Panc1 (cell line): ENCODE measurements at places on chromosomes 1 and 21.

DNA sequence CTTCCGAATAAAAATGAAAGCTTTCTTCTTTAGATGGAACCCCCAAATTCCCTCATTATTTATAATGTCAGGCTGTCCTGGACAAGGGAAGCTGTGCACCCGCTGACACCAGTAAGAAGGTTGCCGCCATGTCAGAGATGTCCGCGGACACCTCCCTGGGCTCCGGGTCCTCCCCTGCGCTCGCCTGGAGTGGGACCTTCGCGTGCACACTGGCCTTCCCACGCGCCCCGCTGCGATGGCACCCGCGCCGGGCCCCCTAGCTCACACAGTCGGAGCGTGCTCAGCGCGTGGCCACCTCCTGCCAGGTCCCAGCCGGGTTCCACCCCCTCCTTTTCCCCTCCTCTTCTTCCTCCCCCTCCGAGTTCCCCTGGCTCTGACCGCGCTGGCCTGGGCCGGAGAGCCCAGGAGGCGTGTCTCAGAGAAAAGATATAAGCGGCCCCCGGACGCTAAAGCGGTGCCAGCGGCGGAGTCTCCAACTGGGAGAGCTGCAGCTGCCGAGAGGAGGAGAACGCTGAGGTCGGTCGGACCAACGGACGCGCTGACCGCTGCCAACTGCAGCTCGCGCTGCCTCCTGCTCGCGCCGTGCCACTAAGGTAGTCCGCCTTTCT, at the start of gene G0S2:
TSS of gene G0S2 (plus strand) at position 456 of the 608 bp plus-strand sequence. CDS start 273 bp downstream, outside the sequence.
- DNase-seq, result no peak

- DNase-seq, result no peak
Measured at GRCh38 chr1:26832249-26832960, 5.9 kb downstream of the ZDHHC18 start.

DNA sequence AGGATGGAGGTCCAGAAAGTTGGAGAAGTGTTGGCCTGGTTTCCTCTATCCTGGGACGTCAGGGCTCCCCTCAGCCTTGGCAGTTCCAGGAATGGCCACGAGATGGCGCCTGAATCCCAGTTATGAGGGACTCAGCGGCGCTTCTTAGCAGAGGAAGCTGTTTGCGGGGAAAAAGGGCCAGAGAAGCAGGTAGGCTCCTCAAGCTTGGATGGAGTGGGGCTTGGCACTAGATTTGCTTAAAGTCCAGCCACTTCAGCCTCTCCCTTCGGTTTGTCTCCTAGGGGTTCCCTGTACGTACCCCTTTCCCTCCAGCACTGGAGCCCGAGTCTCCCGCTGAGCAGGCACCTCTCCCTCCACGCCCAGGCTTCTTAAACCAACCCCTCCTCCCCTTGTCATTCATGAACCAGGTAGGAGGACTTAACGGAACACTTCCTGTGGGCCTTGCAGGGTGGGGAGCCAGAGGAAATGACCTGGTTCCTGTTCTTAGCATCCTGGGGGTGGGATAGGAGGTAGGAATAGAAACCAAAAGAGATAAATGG, 32.0 kb upstream of the TENT5B start:
- DNase-seq, result peak; percentile 74

DNA sequence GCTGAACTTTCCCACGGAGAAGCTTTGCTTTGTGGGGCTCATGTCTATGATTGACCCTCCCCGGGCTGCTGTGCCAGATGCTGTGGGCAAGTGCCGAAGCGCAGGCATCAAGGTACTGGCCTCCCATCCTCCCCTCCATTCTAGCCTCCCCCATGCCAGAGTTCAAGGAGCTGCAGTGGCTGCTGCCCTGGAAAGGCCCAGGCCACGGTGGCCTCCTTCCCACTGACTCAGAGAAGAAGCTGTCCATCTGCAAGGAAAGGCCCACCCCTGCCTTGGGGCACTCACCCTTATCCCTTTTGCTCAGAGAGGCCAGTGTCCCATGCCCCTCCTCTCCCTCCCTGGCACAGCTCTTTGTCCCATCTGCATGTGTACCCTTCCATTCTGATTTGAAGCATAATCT, 14.9 kb downstream of the ATP1A2 start:
- DNase-seq, result no peak

- DNase-seq, result no peak
Measured at GRCh38 chr21:36070999-36071398, 1.2 kb downstream of the CBR1 start.

GRCh38 chr1:95021805-95022643, 50.7 kb downstream of the ALG14 start:
- DNase-seq, result no peak

- no peak for DNase-seq
Measured at GRCh38 chr21:17925899-17926298, 106.7 kb upstream of the C21orf91 start.

DNA sequence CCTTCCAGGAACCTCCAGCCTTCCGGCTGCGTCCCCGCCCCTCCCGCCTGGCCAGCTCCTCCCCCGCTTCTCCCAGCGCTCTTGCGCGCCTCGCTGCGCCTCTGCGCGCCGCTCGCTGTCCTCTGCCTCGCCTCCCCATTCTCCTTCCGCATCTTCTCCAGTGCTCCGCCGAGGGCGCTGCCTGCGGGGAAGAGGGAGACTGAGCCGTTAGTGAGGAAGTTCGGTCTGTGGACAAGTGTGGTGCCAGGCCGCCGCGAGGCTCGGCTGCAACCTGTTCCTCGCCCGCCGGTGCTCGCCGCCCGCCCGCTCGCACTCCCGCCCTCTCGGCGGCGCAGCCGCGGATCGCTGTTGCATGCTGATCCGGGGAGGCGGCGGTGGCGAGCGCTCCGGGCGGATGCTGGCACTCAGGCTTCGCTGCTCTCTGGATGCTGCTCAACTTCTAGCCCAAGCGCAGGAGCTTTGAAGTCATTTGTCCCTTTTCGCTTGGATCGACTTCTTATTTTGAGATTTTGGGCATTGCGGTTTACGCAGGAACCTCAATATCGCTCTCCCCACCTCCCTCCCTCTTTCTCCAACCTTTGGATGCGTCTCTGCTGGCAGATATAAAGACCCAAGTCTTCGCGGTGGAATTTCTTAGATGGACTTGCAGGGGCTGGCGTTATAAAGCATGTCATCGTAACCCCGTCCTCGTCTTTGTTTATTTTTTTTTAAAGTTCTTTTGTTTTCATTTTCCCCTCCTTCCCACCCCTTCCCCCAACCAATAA, 614 bp upstream of the CACNA1E start:
- DNase-seq, result no peak

DNA sequence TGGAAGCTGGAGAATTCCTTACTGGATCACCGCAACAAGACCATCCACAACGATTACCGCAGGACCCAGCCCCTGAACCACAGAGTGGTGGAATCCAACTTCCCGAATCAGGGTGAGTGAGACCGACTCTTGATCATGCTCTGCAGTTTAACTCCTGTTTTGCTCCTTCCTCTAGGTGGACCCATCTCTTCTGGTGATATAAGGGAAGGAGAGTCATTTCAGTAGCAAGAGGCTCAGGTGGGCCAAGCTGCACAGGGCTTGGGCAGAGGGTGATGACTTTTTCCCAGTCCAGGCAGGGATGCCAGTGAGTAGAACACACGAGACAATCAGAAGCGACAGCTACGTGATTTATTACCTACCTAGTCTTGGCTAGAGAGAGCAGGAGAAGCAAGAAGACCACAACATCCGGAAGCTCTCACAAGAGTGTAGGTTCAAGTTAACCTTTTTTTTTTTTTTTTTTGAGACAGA, 25.2 kb downstream of the CA6 start:
- DNase-seq, result no peak

DNA sequence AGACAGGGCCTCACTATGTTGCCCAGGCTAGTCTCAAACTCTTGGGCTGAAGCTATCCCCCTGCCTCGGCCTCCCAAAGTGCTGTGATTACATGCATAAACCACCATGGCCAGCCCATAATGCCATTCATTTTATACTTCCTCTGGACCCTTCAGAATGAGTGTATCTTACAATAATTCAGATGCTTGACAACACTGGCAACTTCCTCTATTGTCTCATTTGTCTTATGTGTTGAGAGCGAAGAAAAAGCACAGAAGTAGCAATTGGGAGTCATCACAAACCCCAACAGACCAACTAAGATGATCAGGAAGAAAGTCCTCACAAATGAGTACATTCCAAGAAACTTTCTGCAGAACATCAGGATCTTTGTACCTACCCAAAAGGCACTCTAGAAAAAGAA, 191.9 kb downstream of the RERE start:
- no peak for DNase-seq

DNA sequence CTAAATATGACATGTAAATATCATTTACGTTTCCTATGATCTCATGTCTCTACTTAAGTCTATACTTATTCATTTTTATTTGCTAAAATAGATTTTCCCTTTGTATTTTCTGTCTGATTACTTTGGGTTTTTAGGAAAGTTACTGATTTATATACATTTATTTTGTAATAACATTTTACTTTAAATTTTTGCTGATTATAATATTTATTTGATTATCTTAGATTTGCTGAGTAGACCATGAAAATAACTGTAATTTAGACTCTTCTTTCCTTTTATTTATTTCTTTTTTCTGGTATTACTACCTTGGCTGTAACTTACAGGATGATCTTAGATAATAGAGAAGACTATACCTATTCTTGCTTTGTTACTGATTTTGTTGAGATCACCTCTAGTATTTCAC, 159.9 kb upstream of the POGK start:
- no peak for DNase-seq

GRCh38 chr1:178263341-178263740, 169.4 kb downstream of the RASAL2 start:
- DNase-seq, result no peak

- DNase-seq, result no peak
Measured at GRCh38 chr1:220386494-220387195, 114.4 kb upstream of the RAB3GAP2 start.

DNA sequence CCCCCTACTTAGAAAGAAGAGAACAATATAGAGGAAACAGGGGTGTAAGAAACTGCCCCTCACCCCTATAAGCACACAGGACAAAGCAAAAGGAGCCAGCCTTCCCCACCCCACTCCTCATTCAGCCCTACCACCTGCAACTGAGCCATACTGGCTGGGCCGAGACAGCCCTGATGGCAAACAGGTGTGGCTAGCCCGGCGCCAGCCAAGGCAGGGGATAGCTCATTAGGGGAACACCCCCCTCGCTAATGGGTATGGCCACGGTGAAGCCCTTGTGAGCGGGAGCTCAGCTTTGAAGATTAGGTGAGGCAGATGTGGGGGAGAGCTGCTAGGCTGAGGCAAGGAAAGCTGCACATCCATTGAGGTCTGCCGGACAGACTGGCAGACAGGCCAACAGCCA, 65.5 kb downstream of the ERI3 start:
- DNase-seq, result no peak

- no peak for DNase-seq
Measured at GRCh38 chr1:114081437-114082303, 72.0 kb downstream of the SYT6 start.

DNA sequence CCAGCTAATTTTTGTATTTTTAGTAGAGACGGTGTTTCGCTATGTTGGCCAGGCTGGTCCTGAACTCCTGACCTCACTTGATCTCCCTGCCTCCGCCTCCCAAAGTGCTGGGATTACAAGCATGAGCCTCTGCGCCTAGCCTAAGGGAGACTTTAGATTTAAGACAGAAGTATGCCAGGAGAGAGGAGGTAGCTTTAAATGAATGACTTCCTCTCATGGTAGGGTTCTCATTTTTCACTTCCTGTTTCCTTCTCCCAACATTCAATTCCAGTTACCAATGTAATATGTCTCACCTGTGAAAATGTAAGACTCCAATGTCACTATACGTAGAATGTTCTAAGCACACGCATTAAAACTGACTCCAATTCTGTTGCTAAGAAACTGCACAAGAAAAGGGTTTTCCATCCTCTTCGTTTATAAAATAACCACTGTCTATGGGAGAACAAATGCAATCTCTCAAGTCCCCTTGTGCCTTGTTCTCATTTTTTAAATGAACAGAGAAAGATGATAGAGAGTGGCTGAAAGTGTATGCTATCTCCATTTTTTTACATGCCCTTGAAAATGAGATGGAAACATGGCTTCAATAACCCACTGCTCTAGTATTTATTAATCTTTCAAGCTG, 140.0 kb downstream of the SLC45A1 start:
- DNase-seq, result no peak

DNA sequence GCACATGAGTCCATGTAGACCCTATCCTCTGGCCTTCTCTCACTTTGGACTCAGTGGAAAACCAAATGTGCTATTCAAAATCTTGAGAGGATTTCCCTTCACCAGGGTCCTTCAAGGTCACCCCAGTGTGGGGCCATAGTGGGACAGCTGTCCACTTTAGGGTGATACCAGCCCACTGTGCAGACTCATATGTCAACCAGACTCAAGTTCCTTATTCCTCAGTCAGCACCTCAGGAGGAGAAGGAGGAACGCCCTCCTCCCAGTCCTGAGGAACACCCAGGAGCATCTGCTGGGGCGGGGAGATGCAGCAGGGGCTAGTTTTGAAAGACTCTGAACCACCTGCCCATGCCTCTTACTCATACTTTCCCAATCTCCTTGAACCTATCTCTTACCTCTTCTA, 340.9 kb downstream of the MATN1 start:
- DNase-seq, result no peak

GRCh38 chr1:3688356-3689137, 36.2 kb downstream of the TP73 start:
- DNase-seq, result no peak

GRCh38 chr21:33229784-33230544, at the start of gene IFNAR2:
Gene IFNAR2 (plus strand): TSS chr21:33229938. CDS start chr21:33241923, 11,985 bp downstream.
- no peak for DNase-seq

DNA sequence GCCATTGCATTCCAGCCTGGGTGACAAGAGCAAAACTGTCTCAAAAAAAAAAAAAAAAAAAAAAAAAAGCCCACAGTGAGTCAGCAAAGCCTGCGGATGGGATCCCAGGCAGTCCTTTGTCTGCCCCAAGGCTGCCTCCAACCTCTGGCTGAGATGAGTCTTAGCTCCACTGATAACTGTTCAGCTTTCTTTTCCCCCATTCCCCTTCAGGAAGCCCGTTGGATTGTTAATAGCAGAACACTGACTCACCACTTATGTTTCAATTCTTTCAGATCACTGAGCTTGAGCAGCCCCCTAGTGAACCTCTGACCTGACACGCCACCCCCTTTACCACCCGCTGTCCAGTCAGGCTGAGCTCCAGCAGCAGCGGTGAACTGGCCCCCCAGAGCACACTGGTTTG, 57.5 kb downstream of the ERG start:
- no peak for DNase-seq

- no peak for DNase-seq
Measured at GRCh38 chr1:28803051-28803450, 8.9 kb upstream of the OPRD1 start.

- DNase-seq, result no peak
Measured at GRCh38 chr1:145995148-145995881, 1.1 kb downstream of the TXNIP start.

DNA sequence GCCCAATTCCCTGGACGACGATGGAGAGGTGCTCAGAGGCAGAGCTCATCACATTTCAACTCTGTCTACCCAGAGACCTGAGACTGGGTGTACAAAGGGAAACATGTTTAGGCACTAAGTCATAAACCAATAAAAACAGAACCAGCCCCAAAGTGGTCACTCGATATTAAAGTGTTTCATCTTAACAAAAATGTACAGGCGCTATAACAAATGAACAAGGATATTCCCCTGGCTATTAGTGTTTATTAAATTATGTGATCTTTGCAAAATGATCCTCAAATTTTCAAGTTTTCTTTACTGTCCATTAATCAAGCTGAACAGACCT, 43.6 kb downstream of the NPHP4 start:
- no peak for DNase-seq
